Non-pigmented ciliary epithelial cell (primary cell): ENCODE measurements at places on chromosomes 1 and 21.
A peak's percentile ranks its signal among the peaks of the same experiment; 100 is the strongest.

- peak; percentile 17 for DNase-seq
Measured at GRCh38 chr1:110687250-110687649, 12.5 kb upstream of the KCNA3 start.

DNA sequence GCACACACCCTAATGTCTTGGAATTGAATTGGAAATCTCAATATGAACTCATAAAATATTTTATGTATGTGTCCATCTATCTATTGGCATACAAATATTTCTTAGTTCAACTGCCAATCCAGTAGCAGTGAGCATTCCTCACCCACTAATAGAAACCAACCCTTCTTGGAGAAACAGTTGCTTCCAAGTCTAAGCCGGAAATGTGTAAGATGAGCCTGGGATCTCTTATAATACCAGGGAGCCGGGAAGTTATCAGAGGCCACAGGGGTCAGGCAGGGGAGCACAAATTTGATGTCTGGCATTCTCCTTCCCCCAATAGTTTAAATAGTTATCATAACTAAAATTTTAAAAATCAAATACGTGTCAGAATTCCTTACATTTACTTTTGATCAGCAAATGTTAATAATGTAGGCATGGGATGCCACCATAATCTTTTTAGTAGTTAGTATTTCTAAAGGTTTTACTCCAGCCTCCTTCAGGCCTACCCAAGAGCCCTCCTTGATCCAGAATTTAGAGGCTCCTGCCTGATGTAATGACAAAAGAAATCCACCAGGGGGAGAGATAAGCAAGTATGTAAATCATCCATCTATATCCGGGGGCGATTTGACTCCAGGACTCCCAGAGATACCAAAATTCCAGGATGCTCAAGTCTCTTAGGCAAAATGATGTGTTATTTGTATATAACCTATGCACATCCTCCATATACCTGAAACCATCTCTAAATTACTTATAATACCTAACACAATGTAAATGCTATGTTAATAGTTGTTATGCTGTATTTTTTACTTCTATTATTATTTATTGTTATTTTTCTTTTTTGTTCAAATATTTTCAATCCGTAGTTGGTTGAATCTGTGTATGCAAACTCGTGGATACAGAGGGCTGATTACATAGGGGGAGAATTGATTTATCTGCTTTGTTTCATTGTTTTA, 218.7 kb upstream of the COA6 start:
- DNase-seq, result peak; percentile 63

DNA sequence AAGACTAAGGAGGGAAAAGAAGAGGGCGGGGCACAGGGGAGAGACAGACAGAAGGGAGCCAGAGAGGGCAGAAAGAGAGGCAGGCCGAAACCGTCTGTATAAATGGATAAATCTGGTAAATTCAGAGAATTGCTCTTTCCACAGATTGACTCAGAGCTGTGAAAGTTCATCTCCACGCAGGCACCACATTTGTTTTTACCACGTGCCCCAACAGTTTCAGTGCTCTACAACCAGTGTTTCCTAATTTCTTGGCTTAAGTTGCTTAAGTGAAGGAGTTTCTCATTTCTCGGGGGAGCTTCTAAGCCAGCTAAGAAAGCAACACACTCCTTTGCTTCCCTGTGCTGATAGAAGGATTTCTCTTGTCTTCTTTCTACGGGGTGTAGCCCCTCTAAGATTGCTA, 87.1 kb downstream of the ENAH start:
- DNase-seq, result no peak

DNA sequence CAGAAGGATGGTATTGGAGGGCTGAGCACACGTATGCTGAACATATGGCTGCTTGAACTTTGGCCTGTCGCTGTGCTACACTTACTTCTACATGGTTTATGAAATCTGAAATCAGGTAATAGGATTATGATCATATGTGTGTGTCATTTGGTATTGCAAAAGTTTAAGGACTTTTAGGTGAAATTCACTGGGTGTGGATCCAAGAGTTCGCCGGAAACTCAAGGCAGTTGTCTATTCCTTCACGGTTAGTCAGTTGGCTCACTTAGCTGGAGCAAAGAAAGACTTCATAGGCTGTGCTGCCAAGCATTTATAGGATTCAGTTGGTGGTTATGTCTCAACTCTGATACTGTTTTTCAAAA, 927 bp downstream of the UAP1 start:
- DNase-seq, result no peak

DNA sequence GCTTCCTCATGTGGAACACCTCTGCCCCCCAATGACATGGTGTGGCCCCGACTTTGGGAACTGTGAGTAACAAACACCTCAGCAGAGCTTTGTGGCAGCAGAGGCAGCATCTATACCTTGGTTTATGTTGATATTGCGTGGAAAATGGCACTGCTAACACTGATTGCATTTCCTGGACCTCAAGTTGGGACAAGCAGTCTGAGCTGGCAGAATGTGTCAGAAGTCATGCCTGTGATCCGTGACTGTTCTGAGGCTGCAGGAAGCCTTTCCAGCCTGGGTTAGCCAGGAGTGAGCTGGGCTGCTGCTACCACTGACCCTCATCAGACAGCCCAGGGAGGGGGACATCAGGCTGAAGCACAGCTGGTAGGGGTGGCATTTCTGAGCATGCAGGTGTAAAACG, 268.5 kb downstream of the KCNJ6 start:
- DNase-seq, result no peak

DNA sequence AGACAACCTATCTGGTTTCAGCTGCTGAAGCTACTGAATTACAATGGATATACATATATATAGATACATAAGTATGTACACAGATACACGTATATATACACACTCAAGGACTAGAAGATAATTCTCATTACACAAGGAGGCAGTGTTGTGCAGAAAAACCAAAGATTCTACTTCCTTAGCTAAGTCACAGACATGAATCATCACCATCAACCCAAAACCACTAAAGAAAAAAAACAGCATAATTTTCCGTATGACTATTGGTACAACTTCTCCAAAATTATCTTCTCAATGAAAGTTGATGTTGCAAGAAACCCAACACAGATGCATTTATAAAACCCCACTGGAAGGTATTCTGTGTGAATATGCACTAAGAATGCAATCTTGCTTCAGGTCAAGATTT, 36.8 kb upstream of the RPF1 start:
- DNase-seq, result peak; percentile 69

DNA sequence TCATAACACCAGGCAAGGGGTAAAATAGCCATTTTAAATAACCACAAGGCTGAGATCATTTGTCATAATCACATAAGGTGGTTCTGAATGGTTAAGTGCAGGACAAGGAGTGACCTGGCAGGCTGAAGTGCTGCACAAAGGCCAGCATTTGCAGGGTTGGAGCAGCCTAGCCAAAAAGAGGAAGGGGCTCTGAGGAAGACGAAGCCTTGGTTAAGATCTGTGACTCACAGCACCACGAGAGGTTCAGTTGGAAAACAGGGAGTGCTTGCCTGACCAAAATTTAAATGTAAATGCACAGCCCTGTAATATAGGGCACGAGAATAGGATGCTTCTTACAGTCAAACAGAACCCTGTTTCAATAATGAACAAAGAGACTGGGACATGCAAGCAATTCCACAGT, 12.1 kb downstream of the ATP5PF start:
- no peak for DNase-seq

DNA sequence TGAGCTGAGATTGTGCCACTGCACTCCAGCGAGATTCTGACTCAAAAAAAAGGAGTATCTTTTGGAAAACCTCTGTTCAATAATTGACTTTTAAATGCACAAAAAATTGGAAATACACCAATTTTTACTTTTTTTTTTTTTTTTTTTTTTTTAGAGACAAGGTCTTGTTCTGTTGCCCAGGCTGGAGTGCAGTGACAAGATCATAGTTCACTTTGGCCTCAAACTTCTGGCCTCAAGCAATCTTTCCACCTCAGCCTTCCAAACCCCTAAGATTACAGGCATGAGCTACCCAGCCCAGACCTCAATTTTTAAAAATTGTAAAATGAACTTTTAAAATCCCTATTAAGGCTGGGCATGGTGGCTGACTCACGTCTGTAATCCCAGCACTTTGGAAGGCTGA, 30.8 kb downstream of the NEK2 start:
- DNase-seq, result no peak

DNA sequence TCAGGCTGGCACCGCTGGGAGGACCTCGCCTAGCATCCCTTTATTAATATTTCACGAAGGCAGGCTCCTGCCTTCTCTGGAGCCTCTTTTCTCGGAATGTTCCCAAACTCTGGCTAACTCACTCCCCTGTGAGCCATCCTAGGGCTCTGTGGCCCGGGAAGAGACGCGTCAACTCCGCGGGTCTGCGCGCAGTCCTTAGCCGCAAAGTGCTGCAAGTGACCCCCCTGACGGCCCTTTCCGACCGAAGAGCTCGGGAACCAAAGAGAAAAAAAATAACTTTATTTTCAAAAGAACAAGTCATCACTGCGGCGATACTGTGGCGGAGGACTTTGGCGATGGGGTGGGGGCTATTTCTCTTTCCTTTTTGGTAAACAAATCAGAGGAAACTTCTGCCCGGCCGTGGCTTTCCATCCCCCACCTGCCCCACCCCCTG, 14.6 kb downstream of the NR5A2 start:
- no peak for DNase-seq

DNA sequence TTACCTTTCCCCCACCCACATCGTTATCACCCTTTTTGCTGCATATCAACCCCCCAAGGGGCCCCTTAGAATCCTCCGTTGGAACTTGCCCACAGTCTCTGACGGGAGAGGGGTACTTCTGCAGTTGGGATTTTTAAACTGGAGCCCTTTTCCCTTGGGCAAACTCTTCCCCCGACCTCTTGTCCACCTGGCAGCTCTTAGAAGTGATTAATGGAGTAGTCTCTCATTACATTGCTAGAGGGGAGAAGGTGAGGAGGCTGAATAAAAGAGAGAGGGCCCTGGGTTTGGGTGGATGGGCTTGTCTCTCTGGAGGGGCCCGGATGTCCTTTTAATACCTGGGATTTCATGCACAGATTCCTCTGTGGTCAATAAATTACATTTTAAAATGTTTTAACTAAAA, 27.2 kb upstream of the TSPAN2 start:
- no peak for DNase-seq

- DNase-seq, result no peak
Measured at GRCh38 chr21:38422082-38422481, 76.2 kb downstream of the ERG start.

- no peak for DNase-seq
Measured at GRCh38 chr1:223143537-223144248, 645 bp upstream of the TLR5 start.

DNA sequence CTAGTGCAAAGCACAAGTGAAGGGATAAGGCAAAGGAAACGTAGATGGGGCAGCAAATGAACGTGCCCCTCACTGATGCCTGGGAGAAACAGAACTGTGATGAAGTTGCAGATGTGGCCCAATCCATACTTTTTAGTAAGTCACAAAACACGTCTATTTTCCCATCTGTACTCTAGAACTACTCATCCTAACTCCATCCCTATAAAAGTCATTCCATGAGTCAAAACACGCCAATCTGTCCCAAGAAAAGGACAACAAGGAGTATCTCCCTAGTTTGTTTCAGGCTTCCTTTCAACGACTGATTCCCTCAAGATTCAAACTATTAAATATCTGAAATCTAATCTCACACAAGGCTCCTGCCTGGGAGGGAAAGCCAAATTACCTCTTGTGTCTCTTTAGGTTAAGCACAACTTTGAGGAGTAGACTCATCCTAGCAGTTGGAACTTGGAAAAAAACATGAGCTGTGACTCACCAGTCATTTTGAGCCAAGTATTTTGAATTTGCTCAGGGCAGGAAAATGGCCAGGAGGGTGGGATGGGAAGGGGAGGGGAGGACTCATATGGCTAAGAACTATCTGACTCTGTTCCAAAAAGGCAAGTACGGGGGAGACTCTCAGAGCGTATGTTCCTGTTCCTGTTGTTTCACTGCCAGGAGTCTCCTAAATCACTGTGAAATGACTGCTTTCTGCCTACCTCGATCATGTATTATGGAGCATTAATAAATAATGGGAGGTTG, 214.5 kb upstream of the CAMK1G start:
- peak; percentile 93 for DNase-seq

- DNase-seq, result no peak
Measured at GRCh38 chr1:230099465-230099864, 32.4 kb downstream of the GALNT2 start.
